ENCODE measurements at places on chromosomes 13 and 19.

GRCh38 chr19:23983406-23983805, 68.7 kb downstream of the ZNF726 start:
- DNase-seq: no peak

DNA sequence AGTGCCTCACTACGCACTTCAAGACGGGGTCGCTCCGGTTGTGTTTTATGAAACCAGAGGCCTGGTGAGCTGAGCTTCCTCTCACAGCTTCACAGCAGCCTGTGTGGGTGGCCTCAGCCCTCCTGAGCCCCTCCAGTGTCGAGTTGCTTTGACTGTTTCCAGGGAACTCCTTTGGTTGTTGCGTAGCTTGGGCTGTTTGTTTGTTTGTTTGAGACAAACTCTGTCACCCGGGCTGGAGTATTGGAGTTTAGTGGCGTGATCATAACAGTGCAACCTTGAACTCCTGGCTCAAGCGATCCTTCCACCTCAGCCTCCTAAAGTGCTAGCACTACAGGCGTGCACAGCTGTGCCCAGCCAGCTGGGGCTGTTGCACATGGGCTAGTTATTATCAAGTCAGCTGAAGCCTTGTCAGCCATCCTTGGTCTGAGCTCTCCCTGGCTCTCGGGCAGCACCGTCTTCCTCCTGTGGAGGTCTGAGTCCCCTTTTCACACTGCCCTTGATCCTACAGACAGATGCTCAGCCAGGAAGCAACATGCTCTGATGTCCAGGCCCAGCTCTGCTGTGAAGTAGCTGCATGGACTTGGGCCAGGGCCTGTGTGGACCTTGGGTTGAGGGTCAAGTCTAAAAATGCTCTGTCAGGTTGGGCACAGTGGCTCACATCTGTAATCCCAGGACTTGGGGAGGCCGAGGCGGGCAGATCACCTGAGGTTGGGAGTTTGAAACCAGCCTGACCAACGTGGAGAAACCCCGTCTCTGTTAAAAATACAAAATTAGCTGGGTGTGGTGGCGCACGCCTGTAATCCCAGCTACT, 10.2 kb downstream of the DOT1L start:
- no peak for DNase-seq

DNA sequence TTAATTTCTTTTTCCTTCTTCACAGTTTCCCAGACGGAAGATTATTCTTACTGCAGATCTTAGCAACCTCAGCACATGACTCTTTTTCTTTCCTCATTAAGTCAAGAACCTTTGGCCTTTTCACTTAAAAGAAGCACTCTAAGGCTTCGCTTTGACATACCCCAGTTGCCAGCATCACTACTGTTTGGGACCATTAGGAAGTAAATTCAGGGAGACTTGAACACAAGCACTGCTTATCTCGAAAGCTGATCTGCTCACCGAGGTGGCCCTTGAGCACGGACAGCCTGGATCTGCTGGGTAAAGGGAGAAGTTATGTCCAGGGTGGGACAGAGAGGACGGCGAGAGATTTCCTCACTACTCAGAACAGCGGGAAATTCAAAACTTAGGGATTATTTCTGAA, 151.4 kb upstream of the RNF113B start:
- no peak for DNase-seq

DNA sequence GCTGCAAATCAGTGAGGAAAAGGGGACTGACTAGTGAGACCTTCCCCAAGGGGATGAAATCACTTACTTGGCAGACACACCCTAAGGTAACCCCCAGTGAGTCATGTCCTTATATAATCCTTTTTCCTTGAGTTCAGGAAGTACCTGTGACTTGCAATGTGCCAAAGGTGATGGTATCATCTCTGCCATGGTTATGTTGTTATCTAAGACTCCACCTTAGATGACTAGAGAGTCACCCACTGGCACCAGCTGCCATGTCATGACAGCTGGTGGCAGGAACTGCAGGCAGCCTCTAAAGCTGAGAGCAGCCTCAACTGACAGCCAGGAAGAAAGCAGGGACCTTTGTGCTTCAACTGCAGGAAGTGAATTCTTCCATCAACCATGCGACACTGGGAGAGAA, 12.5 kb downstream of the PBX4 start:
- DNase-seq: no peak

DNA sequence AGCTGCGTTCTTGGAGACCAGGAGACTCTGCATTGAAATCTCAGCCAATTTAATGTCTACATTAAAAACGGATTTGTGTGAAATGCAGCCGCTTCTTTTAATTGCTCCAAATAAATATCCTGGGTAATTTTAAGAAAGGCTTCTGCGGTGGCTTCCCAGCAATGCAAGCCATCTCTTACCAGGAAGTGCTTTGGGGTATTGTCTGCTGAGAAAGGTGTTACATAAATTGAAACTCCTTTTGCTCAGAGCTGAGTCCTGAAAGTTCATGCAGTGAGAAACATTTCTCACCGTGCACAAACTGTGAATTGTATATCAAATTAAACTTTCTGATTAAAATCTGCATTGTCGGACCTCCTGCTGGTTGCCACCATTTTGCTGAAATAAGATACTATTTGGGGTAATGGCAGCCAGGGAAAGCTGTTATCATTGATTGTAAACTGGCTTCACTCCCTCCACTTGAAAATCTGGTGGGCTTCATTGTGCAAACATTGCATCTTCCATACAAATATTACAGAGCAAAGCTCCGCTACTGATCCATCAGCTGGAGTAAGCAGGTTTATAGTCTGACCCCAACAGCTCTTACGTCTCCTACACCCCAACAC, 59.5 kb downstream of the ZIC5 start:
- no peak for DNase-seq

GRCh38 chr19:38478273-38478971, 44.9 kb downstream of the RYR1 start:
- no peak for DNase-seq

All from stimulated activated CD4-positive, alpha-beta T cell treated with anti-CD3 and anti-CD28 coated beads, Interleukin-1b, Interleukin-23, amount 100 ng/mL, for 1 hour (primary cell).